ENCODE measurements at places on chromosomes 3 and 15. TPM values are rescaled to one million over a fixed set of nuclear protein-coding genes. Genes with fewer than 3 reads are reported as not detected.

DNA sequence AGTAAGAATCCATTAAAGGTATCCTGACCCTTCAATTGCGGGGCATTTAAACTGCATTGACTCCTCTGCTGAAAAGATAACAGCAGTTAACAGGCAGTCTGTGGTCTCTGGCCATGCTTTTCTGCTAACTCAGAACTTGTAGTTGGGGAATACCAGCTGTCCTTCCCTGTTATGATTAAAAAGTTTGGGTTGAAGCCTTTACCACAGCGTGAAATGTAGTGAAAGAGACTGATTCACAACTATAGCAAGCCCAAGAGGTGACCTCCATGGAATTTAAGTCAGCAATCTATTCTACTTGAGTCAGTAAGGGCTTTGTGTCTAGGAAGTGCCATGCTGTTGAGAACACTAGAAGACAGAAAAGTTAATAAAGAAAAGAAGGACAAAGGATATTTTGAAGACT is 1037.3 kb downstream of the SI start:
- H3K4me3 ChIP-seq, result no peak overlapping the region
- H3K27me3 ChIP-seq, result no peaks in the 10 kb centered on the region
- H3K27ac ChIP-seq, result no peak overlapping the region
- H3K36me3 ChIP-seq, result no peaks in the 10 kb centered on the region

DNA sequence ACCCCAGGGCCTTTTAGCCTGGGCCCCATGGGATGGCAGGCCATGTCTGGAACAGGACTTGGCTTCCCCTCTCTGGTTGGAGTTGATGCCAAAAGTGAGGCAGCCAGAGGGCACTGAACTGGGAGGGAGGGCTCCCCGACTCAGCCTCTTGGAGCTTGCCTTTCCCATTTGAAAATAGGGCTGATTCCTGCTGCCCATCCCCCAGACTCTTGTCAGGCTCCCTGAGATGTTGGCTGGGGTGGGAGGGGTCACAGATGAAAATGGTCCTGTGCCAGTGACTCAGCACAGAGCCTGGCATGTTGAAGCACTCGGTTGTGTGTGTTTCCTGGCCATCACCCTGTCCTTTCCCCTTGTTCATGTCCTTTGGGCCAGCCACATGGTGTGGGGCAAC is 6.6 kb downstream of the PPCDC start:
- peaks cover 29% of the 10 kb centered on the region for H3K4me1 ChIP-seq
- peaks cover 1% of the 10 kb centered on the region for H3K27me3 ChIP-seq
- no peak overlapping the region for H3K4me3 ChIP-seq
- peak overlapping the region; percentile 93 for H3K27ac ChIP-seq
- no peak for DNase-seq

GRCh38 chr3:31249545-31249944 is 283.2 kb upstream of the STT3B start:
- peaks cover 30% of the 10 kb centered on the region for H3K4me1 ChIP-seq
- H3K36me3 ChIP-seq, result peaks cover 5% of the 10 kb centered on the region
- DNase-seq, result no peak
- no peaks in the 10 kb centered on the region for H3K27me3 ChIP-seq
- peak overlapping the region; percentile 77 for H3K27ac ChIP-seq

DNA sequence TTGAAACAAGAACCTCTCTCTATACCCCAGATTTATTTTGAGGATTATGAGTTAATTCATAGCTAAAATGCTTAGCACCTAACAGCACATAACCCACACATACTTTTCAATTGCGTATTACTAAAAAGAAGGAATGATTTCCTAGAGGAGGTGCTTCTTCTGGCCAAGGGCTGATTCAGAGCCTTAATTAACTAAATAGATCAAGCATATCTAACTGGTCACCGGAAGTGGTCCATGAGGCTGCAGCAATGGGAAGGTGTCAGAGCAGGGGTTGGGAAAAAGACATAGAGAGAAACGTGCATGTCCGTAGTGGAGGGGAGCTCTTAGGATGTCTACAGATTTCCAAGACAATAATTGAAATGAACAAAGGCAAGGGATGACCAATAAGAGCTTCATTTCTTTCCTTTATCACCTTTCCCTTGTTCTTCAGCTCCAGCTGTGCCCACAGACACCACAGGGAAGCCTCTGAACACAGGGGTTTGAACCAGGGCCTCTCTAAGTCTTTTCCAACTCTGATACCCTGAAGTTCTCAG is 467 bp downstream of the HGD start:
- no peak overlapping the region for H3K27ac ChIP-seq
- H3K4me3 ChIP-seq, result no peak overlapping the region
- no peak for DNase-seq
- H3K36me3 ChIP-seq, result peaks cover 23% of the 10 kb centered on the region
- H3K4me1 ChIP-seq, result peaks cover 53% of the 10 kb centered on the region
- no peaks in the 10 kb centered on the region for H3K27me3 ChIP-seq

GRCh38 chr3:124592658-124593441 is 137.4 kb upstream of the UMPS start:
- no peaks in the 10 kb centered on the region for H3K4me1 ChIP-seq
- H3K4me3 ChIP-seq, result no peak overlapping the region
- no peak overlapping the region for H3K27ac ChIP-seq
- peaks cover 50% of the 10 kb centered on the region for H3K27me3 ChIP-seq
- H3K36me3 ChIP-seq, result no peaks in the 10 kb centered on the region

GRCh38 chr3:124759666-124760401 is 29.6 kb downstream of the UMPS start:
- H3K27ac ChIP-seq, result no peak overlapping the region
- H3K4me3 ChIP-seq, result no peak overlapping the region
- H3K4me1 ChIP-seq, result peaks cover 30% of the 10 kb centered on the region
- peaks cover 11% of the 10 kb centered on the region for H3K36me3 ChIP-seq
- peaks cover 3% of the 10 kb centered on the region for H3K27me3 ChIP-seq
- no peak for DNase-seq

DNA sequence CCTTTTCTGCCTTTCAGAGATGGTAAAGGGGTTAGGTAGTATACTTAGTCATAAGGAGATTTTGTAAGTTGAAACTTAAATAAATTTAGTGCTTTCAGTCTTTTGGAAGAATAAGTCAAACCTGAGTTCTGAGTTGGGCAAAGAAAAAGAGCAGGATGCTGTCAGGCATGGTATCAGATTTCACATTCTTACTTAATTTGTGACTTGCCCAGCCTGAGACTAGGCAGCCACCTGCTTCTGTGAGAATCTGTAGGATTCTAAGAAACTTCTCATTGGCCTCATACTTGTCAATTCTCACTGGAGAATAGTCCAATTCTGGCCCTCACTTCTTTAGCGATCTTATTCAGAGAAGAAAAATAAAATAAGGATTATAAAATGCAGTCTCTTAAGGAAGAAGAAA is 577.5 kb downstream of the DIPK2A start:
- no peak for DNase-seq
- H3K27me3 ChIP-seq, result no peaks in the 10 kb centered on the region
- no peak overlapping the region for H3K4me3 ChIP-seq
- no peaks in the 10 kb centered on the region for H3K36me3 ChIP-seq
- H3K4me1 ChIP-seq, result no peaks in the 10 kb centered on the region
- no peak overlapping the region for H3K27ac ChIP-seq

- H3K4me3 ChIP-seq, result peak within 1 kb of the TSS; percentile 96
- H3K36me3 ChIP-seq, result peaks cover 33% of the 10 kb centered on the region
- H3K27me3 ChIP-seq, result no peaks in the 10 kb centered on the region
- peak within 1 kb of the TSS; percentile 97 for H3K27ac ChIP-seq
These were observed at the start of gene TRIM59 for GRCh38 chr3:160449636-160450598. TSS of gene TRIM59 (minus strand) at chr3:160449786. CDS start at chr3:160439183, 10,603 bp downstream.

GRCh38 chr15:60555806-60556205 is 76.9 kb upstream of the ICE2 start:
- DNase-seq, result no peak
- H3K27me3 ChIP-seq, result no peaks in the 10 kb centered on the region
- H3K4me3 ChIP-seq, result no peak overlapping the region
- no peaks in the 10 kb centered on the region for H3K36me3 ChIP-seq
- H3K27ac ChIP-seq, result no peak overlapping the region

DNA sequence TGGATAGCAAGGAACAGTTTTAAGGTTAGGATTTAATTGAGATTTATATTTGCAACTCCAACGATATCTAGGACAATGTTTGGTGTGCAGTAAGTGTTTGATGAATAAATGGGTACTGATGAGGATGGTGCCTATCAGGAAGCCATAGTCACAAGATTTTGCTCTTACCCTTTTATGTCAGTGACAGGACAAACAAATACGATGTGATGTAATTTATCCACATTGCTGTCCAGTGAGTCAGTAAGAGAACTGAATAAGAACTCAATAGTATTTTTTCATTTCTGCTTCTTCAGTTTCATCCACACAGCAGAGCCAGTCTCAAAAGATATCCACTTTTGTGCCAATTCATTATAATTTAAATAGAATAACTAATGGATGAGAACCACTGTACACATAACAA is 18.5 kb downstream of the C3orf85 start:
- DNase-seq, result no peak
- H3K27me3 ChIP-seq, result no peaks in the 10 kb centered on the region
- H3K4me1 ChIP-seq, result no peaks in the 10 kb centered on the region
- H3K27ac ChIP-seq, result no peak overlapping the region

TGM5 gene
- total RNA-seq, result not detected

Measured in HFFc6 (cell line).